ENCODE measurements at places on chromosomes 7 and 10. TPM values are rescaled to one million over a fixed set of nuclear protein-coding genes. Genes with fewer than 3 reads are reported as not detected.

Gene SEMA3D
- not detected for polyA plus RNA-seq

Gene TACC2
- polyA plus RNA-seq, result 15.3 TPM

Gene GPR26
- not detected for polyA plus RNA-seq

Gene MYL7
- polyA plus RNA-seq, result not detected

Gene HTR7
- polyA plus RNA-seq, result 0.09 TPM

Gene P4HA1
- 196 TPM for polyA plus RNA-seq

Gene FOXI2
- not detected for polyA plus RNA-seq

Gene IRF5
- 2.4 TPM for polyA plus RNA-seq

Gene TAS2R41
- polyA plus RNA-seq, result not detected

Gene TAX1BP1
- 95.2 TPM for polyA plus RNA-seq

Gene IFIT2
- 0.07 TPM for polyA plus RNA-seq

Gene LEP
- 0.04 TPM for polyA plus RNA-seq

Gene PLEKHA1
- 48.6 TPM for polyA plus RNA-seq

Gene AKR1C4
- 1.3 TPM for polyA plus RNA-seq

All from HepG2 (cell line).